ENCODE measurements at places on chromosomes 3 and 15.
A peak's percentile ranks its signal among the peaks of the same experiment; 100 is the strongest.

DNA sequence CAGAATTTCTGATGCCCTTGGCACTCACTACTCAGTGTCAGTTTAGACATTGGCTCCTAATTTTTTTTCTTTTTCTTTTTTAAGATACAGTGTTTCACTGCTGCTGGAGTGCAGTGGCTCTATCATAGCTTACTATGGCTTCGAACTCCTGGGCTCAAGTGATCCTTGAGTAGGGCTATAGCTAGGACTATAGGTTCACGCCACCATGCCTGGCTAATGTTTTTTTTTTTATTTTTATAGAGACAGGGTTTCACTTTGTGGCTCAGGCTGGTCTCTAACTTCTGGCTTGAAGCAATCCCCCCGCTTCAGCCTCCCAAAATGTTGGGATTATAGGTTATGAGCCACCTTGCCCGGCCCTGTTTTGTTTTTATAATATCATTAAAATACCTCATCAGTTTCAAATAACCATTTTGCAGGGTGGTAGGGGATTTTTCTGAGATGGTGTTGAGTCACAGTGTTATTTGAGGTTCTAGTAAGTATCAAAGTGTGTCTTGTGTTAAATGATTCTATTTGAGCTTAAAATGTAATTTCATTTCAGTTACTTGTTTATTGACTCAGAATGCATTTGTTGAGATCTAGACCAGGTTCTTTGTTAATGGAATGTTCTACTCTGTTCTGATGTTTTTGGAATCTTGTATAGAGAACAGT is 7.0 kb downstream of the FNDC3B start:
- peak; percentile 13 for DNase-seq

- no peak for DNase-seq
Observed at GRCh38 chr3:339351-339750, 142.8 kb downstream of the CHL1 start.

DNA sequence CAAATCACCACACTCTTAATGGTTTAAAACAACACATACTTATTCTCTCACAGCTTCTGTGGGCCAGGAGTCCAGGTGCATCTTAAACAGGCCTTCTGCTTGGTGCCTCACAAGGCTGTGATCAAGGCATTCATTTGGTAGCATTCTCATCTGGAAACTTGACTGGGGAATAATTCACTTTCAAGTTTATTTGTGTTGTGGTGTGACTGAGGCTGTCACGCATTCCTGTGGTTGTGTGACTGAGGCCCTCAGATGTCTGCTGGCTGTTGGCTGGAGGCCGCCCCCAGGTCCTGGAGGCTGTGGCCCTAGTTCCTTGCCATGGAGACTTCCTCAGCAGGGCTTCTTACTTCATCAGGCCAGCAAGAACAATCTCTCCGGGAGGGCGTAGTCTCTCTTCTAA is 16.9 kb upstream of the FAM3D start:
- peak; percentile 67 for DNase-seq

- DNase-seq, result no peak
Observed at GRCh38 chr15:100901296-100901695, 17.9 kb upstream of the LRRK1 start.

- peak; percentile 27 for DNase-seq
Observed at GRCh38 chr15:92693691-92694331, 38.2 kb upstream of the FAM174B start.

- DNase-seq, result no peak
Observed at GRCh38 chr3:130263708-130264107, 81.8 kb upstream of the COL6A5 start.

- peak; percentile 69 for DNase-seq
Observed at GRCh38 chr3:123258811-123259420, 57.2 kb downstream of the SEC22A start.

- DNase-seq, result no peak
Observed at GRCh38 chr3:122932251-122932967, 95.2 kb downstream of the SEMA5B start.

- DNase-seq, result peak; percentile 42
Observed at GRCh38 chr15:56524915-56525314, 60.0 kb upstream of the MNS1 start.

DNA sequence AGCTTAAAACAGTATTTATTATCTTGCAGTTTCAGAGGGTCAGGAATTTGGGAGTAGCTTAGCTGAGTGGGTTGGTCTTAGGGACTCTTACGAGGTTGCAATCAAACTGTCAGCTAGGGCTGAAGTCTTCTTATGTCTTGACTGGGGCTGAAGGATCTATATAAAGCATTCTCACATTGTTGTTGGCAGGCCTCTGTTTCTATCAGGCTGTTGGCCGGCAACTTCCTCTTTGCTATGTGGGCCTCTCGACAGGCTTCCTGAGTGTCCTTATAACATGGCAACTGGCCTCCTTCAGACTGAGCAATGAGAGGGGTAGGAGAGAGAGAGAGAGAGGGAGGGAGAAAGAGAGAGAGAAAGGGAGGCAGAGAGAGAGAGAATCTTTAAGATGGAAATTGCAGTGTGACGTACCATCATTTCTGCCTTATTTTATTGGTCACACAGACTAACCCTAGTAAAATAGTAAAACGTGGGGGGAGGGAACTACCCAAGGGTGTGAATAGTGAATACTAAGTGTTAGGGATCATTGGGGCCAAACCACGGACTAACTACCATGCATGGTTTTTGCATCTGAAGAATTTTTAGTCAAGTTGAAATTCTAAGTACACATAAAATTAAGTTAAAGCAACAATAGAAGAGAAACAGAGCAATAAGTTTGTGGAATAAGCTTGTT is 16.1 kb downstream of the FGF7 start:
- no peak for DNase-seq

DNA sequence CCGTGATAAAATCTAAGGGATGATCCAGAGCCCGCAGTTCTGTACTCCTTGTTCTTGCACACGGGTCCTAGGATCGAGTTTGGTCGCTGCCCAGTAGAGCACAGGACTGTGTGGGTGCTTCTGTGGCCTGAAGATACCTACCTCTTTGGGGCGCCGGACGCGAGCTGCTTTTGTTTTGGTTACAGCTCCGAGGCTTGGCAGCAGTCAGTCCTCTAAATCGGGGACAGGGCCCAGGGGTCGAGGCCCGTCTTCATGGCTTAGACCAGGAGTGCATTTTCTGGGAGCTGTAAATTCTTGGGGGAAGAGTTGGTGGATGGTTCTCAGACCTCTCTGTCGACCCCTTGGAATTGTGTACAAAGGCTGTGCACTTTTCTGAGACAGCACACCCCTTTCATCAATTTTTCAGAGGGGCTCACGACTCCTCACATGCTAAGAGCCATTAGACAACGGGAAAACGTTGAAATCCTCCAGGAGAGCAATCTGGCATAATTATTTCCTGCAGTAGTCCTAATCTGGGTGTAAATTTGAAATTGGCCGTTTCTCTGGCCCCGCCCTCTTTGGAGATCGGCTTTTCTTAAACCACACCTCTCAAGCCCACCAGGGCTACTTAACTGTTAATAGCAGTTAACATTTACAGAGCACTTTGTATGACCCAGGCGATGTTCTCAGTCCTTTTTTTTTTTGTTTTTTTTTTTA is 928 bp downstream of the CEP97 start:
- peak; percentile 41 for DNase-seq

DNA sequence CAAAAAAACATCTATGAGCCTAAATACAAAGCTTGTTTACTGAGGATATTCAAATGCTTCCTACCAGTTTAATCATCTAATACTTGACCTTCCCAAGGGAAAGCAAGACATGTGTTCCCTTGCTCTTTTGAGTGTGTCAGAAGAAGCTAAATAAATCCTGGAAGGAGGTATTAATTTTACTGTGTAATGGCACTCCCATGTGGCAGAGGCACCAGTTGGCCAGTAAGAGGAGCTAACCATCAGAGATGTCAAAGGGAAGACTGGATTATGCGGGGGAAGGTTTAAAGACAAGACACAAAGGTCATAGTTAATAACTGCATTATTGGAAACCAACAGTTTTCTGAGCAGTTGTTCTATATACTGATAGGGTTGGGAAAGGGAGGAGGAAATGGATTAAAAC is 125.1 kb downstream of the SUCLG2 start:
- DNase-seq, result peak; percentile 12

DNA sequence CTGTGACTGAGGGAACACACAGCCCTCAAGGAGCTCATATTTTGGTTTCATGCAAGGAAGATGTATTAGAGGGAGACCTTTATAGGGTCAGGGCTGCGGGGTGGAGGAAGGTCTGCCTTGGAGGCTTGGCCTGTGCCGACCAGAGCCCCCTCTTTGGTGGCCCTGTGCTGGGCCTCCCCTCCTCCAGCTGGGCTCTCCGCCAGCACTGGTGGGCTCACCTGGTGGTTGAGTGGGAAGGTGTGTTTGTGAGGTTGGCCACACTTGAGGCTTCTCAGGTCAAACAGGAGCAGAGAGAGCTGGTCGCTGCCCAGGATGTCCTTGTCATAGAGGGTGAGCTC is 2.6 kb downstream of the PLA2G4F start:
- DNase-seq, result no peak

- no peak for DNase-seq
Observed at GRCh38 chr15:83489690-83490089, 42.5 kb downstream of the SH3GL3 start.

DNA sequence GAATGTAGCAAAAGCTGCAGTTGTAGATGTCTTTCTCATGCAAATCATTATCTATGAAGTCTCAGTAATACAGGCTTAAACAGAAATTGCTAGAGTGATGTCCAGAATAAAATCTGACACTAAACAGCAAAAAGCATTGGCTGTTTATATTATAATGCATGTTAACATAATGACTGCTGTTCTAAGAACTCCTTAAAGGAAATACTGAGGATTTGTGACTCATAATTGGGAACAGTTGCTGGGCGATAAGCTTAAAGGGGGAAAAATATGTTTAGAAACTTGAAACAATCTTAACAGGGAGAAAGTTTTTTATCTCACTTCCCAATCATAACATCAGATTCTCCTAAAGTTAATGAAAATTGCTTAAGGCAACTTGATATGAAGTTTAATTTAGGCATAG is 17.5 kb downstream of the TIPARP start:
- DNase-seq, result peak; percentile 84

- peak; percentile 42 for DNase-seq
Observed at GRCh38 chr3:128775906-128776542, 50.0 kb downstream of the RAB7A start.

Measured in EH (cell line).